ENCODE measurements at places on chromosomes 7 and 10. TPM values are rescaled to one million over a fixed set of nuclear protein-coding genes. Genes with fewer than 3 reads are reported as not detected.

Gene FRA10AC1
- total RNA-seq = 4.1 TPM

Gene HGF
- 19.5 TPM for total RNA-seq

Gene EGFR
- 29.3 TPM for total RNA-seq

Gene EMX2
- total RNA-seq = 0.08 TPM

Gene TRIM50
- total RNA-seq = not detected

Gene HOXA7
- total RNA-seq = not detected

Gene GPR26
- total RNA-seq = not detected

Gene GIMAP2
- total RNA-seq = 0.60 TPM

Gene METTL27
- 1.1 TPM for total RNA-seq

Gene UCN3
- total RNA-seq = not detected

Gene RBM20
- total RNA-seq = 0.45 TPM

Gene BEND7
- 3.2 TPM for total RNA-seq

Gene CLDN15
- 1.6 TPM for total RNA-seq

Gene OR13A1
- total RNA-seq = not detected

Gene BMPER
- 56.5 TPM for total RNA-seq

Gene RBP3
- under 0.01 TPM for total RNA-seq

Gene MBL2
- not detected for total RNA-seq

Gene OR2A42
- not detected for total RNA-seq

Gene PPP1R9A
- 0.38 TPM for total RNA-seq

Gene NPTX2
- total RNA-seq = 6.0 TPM

Gene SLC25A40
- 1.8 TPM for total RNA-seq

Gene PAPOLB
- not detected for total RNA-seq

Gene CRHR2
- not detected for total RNA-seq

Gene FOXI2
- not detected for total RNA-seq

Measured in smooth muscle cell of the coronary artery (primary cell).